ENCODE measurements at places on chromosomes 4 and X.

DNA sequence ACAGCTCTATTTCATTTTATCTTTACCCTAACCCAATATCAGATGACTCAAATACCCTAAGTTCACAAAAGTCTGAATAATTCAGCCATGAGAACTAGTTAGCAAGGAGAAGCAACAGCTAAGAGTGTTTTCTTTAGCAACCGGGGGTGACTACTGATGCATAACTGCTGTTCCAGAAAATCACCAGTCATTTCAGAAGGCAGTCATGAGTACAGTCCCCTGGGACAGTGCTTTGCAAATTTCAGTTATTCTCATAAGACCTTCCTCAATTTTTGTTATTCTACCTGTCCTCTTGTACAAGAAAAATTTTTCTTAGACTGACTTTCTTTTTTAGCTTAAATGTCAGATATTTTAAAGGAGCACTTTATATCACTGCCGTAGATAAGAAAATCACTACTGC, 16.4 kb downstream of the BANK1 start:
- DNase-seq, result no peak

- DNase-seq, result no peak
Measured at GRCh38 chrX:39504850-39505259, 592.9 kb downstream of the BCOR start.

GRCh38 chr4:133484287-133484686, 335.2 kb downstream of the PCDH10 start:
- no peak for DNase-seq

DNA sequence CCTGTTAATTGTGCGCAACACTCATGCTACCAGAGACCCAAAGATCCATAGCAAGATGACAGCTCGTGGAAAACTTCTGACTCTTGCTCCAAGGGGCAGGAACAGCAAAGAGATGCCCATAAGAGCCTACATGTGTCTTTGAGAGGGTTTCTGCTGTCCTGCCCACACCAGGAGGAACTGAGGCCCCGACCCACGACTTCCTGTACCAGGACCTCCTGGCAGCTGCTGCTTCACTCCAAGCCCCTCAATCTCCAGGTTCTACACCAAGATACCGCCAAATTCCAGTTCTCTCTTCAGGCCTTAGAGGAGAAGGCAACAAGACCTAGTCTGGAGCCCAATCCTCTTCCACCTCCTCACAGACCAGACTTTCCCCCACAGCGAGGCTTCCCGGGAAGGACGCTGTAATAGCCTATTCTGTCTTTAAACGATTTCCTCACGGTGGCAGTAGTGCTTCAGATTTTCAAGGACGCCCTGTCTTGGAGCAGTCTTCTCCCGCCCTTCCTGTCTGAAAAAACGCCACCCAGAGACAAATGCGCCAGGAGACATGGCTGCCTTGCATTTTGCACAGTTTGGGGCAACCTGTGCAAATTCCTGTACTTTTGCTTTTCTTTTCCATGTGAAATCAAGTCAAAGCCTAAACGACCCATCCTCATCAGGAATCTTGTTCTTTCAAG, 230.2 kb upstream of the STK26 start:
- DNase-seq, result peak; percentile 66

- DNase-seq, result no peak
Measured at GRCh38 chrX:129755779-129756650, 17.2 kb downstream of the XPNPEP2 start.

GRCh38 chr4:164937576-164938270, 39.7 kb downstream of the TRIM61 start:
- no peak for DNase-seq

- DNase-seq, result no peak
Measured at GRCh38 chr4:145957302-145957701, 18.7 kb upstream of the ZNF827 start.

DNA sequence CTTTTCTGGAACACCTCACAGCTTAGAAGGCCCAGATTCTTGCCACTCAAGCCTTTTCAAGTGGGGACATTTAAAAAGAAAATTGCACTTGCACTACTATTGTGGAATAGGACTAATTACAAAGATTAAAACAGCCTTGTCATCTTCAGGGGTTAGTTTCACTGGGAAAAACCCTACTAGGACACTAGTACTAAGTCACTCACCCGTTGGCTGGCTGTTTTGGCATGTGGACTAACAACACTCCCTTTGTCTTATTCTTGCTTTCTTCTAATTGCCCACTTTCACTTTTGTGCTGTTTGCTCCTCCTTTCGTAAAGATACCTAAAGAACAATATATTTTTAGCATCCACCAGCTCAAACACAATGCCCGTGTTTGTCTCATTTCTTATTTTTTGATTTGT, 200.9 kb upstream of the MID1 start:
- DNase-seq, result no peak
